ENCODE measurements at places on chromosomes 6 and 20. TPM values are rescaled to one million over a fixed set of nuclear protein-coding genes. Genes with fewer than 3 reads are reported as not detected.
A peak's percentile ranks its signal among the peaks of the same experiment; 100 is the strongest.

MPIG6B gene
- total RNA-seq: not detected

GRCh38 chr6:20773822-20774221, 239.6 kb downstream of the CDKAL1 start:
- H3K27me3 ChIP-seq: no peaks in the 10 kb centered on the region
- no peaks in the 10 kb centered on the region for H3K36me3 ChIP-seq
- no peak overlapping the region for H3K27ac ChIP-seq
- DNase-seq: no peak
- H3K4me3 ChIP-seq: no peak overlapping the region

DNA sequence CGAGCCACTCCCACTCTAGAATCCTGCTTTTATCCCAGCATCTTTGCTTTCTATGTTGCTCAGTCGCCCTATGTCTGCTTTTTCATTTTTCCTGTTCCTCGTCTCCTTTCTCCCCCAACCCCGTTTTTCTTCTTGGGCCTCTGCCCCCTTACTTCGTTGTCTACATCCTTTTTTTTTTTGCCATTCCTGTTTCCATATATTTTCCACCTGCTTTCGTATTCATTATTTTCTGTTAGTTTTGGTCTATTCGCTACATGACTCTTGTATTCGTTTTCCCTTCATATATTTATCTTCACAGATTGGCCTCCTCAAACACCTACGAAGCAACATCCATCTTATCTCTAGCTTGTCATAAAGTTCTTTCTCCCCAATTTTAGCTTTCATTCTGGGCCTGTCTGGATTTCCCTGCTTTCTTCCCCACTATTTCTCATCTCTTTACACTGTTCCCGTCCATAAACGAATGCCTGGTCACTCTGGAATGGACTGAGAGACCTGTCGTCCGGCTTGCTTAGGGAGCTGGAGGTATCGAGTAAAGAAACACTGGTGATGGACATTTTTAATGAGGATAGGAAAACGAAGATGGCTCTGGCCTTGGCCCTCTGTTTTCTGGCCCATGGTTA, 915 bp downstream of the PRRC2A start:
- no peaks in the 10 kb centered on the region for H3K27me3 ChIP-seq
- H3K36me3 ChIP-seq: peaks cover 34% of the 10 kb centered on the region
- peak overlapping the region; percentile 97 for H3K27ac ChIP-seq
- DNase-seq: peak; percentile 41
- H3K4me3 ChIP-seq: peak overlapping the region; percentile 95

- no peak overlapping the region for H3K4me3 ChIP-seq
- peaks cover 8% of the 10 kb centered on the region for H3K4me1 ChIP-seq
- H3K36me3 ChIP-seq: no peaks in the 10 kb centered on the region
- no peaks in the 10 kb centered on the region for H3K27me3 ChIP-seq
- DNase-seq: no peak
Measured at GRCh38 chr6:166996406-166996805, 2.8 kb upstream of the CEP43 start.

DNA sequence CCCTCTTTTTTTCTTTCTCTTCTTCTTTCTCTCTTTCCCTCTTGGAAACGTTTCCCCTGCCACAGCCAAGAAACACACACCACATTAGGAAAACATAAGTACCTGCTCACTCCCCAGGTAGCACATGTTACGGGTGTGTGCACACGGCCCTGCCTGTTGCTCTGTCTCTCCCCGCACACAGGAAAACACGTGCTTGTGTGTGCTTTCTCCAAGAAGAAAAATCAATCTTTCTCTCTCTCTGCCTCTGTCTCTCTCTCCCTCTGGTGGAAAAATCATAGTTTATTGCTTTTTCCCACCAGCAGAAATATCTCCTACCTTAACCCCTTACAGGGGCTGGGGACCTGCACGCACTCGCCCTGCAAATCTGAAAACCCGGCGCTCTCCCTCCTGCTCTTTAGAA, 102.3 kb downstream of the EDN3 start:
- DNase-seq: no peak
- peaks cover 34% of the 10 kb centered on the region for H3K27me3 ChIP-seq
- no peak overlapping the region for H3K27ac ChIP-seq
- H3K4me1 ChIP-seq: no peaks in the 10 kb centered on the region
- no peaks in the 10 kb centered on the region for H3K36me3 ChIP-seq
- H3K4me3 ChIP-seq: no peak overlapping the region

DNA sequence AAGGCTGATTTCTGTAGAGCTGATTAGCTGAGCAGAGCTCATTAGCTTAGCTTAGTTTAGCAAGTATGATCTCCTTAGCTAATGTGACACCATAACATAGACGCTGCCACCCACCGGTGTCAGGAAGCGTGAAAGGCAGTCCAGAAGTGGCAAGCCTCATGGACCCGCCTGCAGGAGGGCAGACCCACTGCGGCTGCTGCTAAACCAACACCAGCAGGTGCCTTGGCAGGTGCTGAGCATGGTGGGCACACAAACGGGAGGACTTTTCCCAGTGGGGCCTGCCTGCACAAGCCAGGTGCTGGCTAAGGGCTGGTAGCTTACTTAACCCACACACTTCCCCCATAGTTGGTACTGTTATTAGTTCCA, 22.7 kb downstream of the ZDHHC14 start:
- no peak overlapping the region for H3K4me3 ChIP-seq
- H3K36me3 ChIP-seq: no peaks in the 10 kb centered on the region
- DNase-seq: no peak
- no peak overlapping the region for H3K27ac ChIP-seq
- no peaks in the 10 kb centered on the region for H3K4me1 ChIP-seq

- no peaks in the 10 kb centered on the region for H3K36me3 ChIP-seq
- no peak overlapping the region for H3K27ac ChIP-seq
- no peak for DNase-seq
- peaks cover 36% of the 10 kb centered on the region for H3K4me1 ChIP-seq
- H3K27me3 ChIP-seq: no peaks in the 10 kb centered on the region
- no peak overlapping the region for H3K4me3 ChIP-seq
Measured at GRCh38 chr6:17941318-17941717, 46.1 kb downstream of the KIF13A start.

DNA sequence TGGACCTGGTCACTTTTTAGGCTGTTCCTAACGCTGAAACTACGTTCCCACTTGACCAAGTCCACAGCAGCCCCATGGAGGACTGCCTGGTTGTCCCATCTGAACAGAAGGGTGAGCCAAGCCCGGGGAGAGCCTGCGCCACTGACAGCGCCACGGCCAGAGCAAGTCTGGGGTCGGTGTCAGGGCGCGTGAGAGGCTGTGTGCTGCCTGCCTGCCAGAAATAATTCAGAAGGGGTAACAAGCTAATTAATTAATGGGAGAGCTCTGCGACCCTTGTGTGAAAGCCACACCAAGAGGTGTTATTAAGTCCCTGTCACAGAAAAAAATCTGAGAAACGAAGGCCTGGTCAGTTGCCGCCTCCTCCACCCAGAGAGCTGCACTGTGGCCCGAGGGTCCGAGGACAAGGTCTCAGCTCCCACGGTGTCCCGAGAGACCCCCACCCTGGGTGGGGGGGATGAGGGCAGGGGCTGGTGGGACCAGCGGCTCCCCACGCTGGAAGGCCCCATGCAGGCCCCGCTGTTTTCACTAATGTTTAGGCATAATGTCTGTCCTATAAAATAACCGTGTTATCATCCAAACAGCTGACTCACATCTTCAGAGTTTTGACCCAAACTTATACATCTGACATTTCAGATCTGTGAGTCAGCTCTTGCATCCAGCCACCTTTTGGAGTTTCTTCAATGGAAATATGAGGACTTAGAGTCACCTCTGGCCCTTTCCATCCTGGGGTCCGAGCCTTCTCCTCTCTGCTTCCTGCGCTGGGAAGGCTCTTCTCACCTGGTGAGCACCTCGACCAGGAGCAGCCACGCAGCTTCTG, 58.5 kb downstream of the DLL1 start:
- no peaks in the 10 kb centered on the region for H3K36me3 ChIP-seq
- DNase-seq: peak; percentile 31
- no peak overlapping the region for H3K27ac ChIP-seq

STMND1 gene
- total RNA-seq: not detected

DNA sequence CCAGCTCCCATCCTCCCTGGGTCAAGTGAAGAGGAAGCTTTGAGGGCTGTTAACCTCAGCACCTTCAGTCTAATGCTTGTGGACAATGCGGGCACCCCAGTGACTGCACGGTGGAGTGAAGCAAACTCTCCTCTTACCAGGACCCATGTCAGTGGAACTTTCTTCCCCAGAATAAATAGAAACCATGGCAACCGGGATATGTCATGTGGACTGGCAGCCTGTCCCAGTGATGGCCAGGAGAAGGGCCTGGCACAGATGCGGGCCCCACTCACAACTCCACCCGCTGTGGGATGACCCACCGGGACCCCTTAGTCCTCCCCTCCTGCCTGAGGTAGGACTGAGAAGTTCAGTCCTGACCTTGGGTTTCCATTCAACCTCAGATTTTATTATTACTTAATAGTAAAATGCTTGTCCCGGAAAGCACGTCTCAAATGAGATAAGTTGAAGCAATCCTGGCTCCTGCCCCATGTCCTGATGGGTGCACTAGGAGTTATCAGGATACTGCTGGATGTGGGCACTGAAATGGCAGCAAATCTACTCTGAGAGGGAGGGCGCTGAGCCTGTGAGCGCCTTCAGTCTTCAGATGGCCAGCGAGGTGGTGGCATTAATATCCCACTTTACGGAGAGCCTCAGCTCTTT, 23.5 kb downstream of the TOX2 start:
- no peaks in the 10 kb centered on the region for H3K36me3 ChIP-seq
- H3K4me3 ChIP-seq: no peak overlapping the region
- H3K27ac ChIP-seq: no peak overlapping the region
- H3K27me3 ChIP-seq: no peaks in the 10 kb centered on the region
- peak; percentile 53 for DNase-seq
- H3K4me1 ChIP-seq: peaks cover 47% of the 10 kb centered on the region

DEF6 gene
- total RNA-seq: 4.9 TPM

RAET1L gene
- total RNA-seq: not detected

- peak overlapping the region; percentile 73 for H3K27ac ChIP-seq
- H3K27me3 ChIP-seq: no peaks in the 10 kb centered on the region
- peak; percentile 26 for DNase-seq
- peaks cover 67% of the 10 kb centered on the region for H3K4me1 ChIP-seq
Measured at GRCh38 chr6:106530026-106530425, 99.3 kb downstream of the RTN4IP1 start.

DNA sequence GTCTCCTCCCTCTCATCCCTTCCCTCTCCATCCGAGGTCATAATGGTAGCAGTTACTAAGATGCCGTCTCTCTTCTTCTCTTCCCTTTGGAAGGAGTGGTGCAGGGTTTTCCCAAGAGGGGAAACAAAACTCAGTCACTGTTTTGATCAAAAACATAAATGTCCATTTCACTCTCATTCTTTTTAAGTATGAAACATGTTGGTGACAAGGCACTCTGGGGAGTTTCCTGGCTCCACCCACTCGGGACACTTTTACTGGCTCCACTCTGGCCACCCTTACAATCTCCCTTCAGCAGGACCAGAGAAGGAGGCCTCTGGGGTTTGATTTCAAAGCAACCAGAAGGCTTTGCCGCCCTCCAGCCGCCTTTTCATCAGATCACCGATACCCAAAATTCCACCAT, 57.0 kb downstream of the FGD2 start:
- no peaks in the 10 kb centered on the region for H3K27me3 ChIP-seq
- no peaks in the 10 kb centered on the region for H3K36me3 ChIP-seq
- H3K4me3 ChIP-seq: no peak overlapping the region
- no peak overlapping the region for H3K27ac ChIP-seq
- DNase-seq: no peak
- peaks cover 13% of the 10 kb centered on the region for H3K4me1 ChIP-seq

DNA sequence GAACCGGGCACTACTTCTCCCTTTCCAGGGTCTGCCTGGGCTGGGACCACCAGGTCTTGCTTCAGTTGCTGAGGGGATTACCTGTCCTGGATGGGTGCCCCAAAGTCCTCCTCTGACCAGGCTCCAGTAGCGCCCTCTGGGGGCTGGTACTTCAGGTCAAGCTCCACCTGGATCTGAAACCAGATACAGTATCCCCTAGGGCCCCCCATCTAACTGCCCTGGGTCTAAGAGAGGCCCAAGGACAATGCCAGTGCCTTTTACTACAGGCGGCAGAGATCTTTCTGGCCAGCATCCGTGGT, 11.2 kb upstream of the SPAG4 start:
- no peak overlapping the region for H3K27ac ChIP-seq
- peaks cover 6% of the 10 kb centered on the region for H3K27me3 ChIP-seq
- peaks cover 5% of the 10 kb centered on the region for H3K4me1 ChIP-seq
- DNase-seq: peak; percentile 20

- DNase-seq: no peak
- no peaks in the 10 kb centered on the region for H3K27me3 ChIP-seq
- H3K4me3 ChIP-seq: no peak overlapping the region
- H3K27ac ChIP-seq: no peak overlapping the region
Measured at GRCh38 chr6:130978660-130979396, 84.2 kb downstream of the EPB41L2 start.

- no peaks in the 10 kb centered on the region for H3K36me3 ChIP-seq
- H3K4me1 ChIP-seq: no peaks in the 10 kb centered on the region
- no peak overlapping the region for H3K4me3 ChIP-seq
- DNase-seq: no peak
Measured at GRCh38 chr20:63444548-63444947, 27.9 kb downstream of the KCNQ2 start.

DNA sequence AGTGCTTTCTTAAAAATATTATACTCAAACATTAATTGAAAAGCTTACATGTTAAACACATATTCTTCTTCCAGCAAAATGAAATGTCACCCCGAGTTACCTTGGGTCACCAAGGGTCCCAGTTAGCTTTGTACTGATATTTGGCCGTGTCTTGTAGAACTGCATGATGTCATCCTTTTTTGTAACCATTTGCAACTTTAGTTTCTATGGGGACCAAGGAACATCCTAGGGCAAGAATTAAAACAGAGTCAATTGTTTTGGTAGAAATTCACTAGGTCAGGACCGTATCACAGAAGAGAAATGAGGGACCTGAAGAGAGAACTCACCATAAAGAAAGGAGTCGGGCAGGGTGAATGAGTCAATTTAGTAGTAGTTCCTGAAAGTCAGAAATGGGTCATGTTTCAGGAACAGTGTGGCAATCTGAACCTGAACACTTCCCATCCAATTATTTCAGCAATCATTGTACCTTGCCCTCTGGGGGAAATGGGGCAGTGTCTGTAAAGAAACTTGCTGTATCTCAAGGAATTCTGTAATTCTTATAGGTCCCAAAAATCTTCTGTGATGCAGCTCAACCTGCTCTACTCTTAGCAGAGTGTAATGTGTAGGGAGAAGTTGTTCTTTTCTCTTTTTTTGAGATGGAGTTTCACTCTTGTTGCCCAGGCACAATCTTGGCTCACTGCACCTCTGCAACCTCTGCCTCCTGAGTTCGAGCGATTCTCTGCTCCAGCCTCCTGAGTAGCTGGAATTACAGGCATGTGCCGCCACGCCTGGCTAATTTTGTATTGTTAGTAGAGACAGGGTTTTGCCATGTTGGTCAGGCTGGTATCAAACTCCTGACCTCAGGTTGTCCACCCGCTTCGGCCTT, 5.3 kb upstream of the AKAP7 start:
- no peak overlapping the region for H3K4me3 ChIP-seq
- H3K27me3 ChIP-seq: no peaks in the 10 kb centered on the region
- H3K36me3 ChIP-seq: no peaks in the 10 kb centered on the region
- no peak overlapping the region for H3K27ac ChIP-seq
- DNase-seq: peak; percentile 14
- 0 out of 2 replicates have a peak, but pooled peaks cover 14% of the 10 kb centered on the region for H3K4me1 ChIP-seq
